ENCODE measurements at places on chromosomes 1 and 21. TPM values are rescaled to one million over a fixed set of nuclear protein-coding genes. Genes with fewer than 3 reads are reported as not detected.

GRCh38 chr1:169570172-169570574 is 16.1 kb downstream of the F5 start:
- DNase-seq, result no peak

- DNase-seq, result no peak
Measured at GRCh38 chr1:245648749-245649522, 494.2 kb downstream of the KIF26B start.

- DNase-seq, result no peak
Measured at GRCh38 chr21:33980276-33980916, 64.8 kb upstream of the ATP5PO start.

DNA sequence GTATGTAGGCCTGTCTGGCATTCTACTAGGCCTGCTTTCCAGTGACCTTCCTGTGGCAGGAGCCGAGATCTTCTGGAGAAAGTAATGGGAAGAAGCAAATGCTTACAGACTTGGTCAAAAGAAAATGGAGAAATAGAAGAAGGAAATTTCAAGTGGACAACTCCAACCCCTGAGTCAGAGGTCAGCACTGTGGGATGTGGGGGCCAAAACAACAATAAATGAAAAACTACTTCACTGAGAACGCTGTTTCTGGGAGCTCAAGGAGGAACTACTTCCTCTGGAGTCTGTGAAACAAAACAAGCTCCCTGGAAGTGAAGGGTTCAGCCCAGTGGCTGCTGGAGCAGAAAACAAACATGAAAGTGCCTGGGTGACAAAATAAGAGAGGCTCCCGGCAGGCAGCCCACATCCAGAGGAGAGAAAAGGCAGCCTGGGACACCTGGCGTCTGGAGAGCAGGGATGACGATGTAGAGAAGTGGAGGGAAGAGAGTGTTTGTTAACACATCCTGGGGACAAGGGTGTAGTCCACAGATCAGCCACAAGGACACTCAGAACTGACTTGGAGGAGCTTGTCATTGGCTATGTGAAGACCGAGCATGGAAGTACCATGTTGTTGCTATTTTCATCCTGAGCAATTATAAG is 355.2 kb downstream of the SMYD3 start:
- DNase-seq, result no peak

DNA sequence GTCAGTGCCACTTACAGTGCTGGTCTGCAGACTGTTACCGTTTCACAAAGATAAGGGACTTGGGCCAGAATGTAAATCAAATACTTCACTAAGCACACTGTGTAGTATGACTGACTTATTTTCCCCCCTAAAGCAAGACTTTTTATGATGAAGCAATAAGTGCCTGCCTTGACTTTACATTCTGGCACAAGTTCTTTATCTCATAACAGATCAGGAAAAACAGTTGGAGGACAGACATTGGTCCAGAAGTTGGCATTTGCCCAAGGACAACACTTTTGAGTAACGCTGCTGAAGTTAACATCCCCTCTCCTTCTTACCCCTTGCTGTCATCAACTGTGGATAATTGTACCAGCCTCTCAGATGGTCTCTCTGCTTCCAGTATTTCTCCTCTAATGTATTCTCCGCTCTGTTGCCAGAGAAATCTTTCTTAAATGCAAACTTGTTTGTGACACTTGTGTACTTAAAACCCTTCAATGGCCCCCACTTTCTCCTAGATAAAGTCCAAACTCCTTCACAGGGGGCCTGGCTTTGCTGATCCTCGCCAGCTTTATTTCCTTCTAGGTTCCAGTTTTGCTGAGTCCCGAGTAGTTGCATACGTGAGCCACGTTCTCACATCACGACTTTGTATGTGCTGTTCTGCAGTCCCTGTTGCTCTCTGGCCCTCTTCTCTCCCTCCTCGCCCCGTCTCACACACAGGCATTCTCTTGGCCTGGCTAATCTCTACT is 45.7 kb downstream of the S1PR1 start:
- no peak for DNase-seq

DNA sequence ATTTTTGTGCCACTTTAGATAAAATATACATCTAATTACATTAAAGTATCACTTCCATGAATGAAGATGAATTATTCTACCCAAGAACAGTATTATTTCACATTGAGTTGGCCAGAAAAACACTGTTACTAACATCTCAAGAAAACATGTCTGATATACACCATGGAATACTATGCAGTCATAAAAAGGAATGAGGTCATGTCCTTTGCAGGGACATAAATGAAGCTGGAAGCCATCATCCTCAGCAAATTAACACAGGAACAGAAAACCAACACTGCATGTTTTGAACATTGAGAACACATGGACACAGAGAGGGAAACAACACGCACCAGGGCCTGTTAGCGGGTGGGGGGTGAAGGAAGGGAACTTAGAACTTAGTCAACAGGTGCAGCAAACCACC is 69.0 kb downstream of the TESK2 start:
- DNase-seq, result no peak

DNA sequence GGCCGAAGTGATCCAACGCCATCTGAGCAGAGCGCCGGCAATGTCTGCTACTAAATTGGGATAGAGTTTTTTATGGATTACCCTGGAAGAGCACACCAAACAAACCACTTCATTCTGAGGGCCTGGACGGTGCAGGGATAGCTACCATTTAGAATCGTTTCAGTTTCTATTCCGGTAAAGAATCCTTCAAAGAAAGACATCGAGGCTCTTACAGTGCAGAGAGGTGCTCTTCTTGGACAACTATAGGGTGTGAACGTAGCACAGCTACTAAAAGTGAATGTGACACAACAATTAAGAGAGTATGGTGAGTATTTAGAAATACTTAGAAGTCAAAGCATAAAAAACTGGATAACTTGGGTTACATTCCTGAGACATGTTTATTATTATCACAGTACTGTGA is 16.1 kb downstream of the HIVEP3 start:
- DNase-seq, result no peak

GRCh38 chr1:66143651-66144050 is 351.0 kb downstream of the PDE4B start:
- no peak for DNase-seq

DNA sequence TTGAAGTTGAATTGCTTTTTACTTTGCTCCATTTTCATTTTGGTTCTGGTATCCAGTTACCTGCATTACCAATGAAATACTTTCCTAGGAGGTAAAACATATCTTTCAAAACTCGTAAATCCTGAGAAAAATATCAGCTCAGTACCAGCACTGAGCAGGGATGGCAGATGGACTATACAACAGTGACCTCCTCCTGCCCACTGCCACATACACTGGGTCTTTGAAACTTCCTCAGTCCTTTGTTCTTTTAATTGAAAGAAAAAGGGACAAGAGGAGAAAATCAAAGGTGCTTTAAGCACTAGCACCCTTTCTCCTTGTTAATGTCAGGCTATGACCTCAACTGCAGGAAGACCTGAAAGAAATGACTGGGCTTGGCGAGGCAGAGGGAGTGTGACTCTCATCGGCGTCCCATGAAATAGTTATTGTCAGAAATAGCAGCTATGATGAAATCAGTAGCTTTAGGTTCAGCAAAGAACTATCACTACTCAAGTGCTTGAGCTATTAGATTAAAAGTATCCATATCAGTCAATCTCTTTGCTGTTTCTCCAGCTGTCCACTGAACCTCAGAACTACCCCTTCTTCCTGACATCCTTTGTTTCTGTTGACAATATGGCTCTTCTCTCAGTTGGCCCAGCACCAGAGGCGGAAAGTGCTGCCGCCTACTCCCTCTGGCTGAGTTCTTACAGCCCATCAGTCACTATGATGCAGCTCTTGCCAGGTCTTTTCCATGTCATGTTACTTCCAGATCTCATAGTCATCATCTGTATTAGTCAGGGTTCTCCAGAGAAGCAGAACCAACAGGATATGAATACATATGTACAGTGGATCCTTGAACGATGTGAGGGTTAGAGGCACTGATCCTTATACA is 207.0 kb upstream of the MAP1LC3C start:
- no peak for DNase-seq

DNA sequence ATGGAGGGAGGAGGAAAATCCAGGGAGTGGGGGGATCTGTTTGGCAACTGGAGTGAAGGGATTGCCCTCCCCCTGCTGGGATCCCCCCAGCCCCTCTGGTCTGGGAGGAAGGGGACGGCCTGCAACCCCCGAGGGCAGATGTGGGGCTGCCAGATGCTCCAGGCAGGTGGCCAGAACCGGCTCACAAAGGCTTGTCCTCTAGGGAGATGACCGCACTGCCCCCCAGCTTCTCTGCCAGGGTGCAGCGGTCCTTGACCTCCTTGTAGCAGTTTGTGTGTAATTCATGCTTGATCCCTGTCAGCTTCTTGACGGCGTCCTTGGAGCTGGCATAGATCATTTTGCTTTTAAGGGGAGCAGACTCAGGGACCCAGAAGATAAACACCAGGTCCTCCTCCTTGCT is 69.2 kb downstream of the ROR1 start:
- DNase-seq, result no peak

- peak; percentile 40 for DNase-seq
Measured at GRCh38 chr1:19367584-19368041, 55.5 kb downstream of the SLC66A1 start.

GRCh38 chr1:246782120-246782900 is 58.1 kb downstream of the SCCPDH start:
- peak; percentile 93 for DNase-seq

Gene TAF1A
- 15.9 TPM for total RNA-seq

Gene GJA9
- total RNA-seq, result not detected

Gene RXFP4
- total RNA-seq, result not detected

Gene NLRP3
- 3.8 TPM for total RNA-seq

Gene ATP6V1G3
- total RNA-seq, result not detected

Gene FALEC
- total RNA-seq, result not detected

Gene ANKRD65
- 13.4 TPM for total RNA-seq

Data from tongue (tissue), 3 donors.